ENCODE measurements at places on chromosomes 4 and X. TPM values are rescaled to one million over a fixed set of nuclear protein-coding genes. Genes with fewer than 3 reads are reported as not detected.

HOPX gene
- total RNA-seq, result 4.2 TPM

CYLC1 gene
- total RNA-seq, result not detected

DNA sequence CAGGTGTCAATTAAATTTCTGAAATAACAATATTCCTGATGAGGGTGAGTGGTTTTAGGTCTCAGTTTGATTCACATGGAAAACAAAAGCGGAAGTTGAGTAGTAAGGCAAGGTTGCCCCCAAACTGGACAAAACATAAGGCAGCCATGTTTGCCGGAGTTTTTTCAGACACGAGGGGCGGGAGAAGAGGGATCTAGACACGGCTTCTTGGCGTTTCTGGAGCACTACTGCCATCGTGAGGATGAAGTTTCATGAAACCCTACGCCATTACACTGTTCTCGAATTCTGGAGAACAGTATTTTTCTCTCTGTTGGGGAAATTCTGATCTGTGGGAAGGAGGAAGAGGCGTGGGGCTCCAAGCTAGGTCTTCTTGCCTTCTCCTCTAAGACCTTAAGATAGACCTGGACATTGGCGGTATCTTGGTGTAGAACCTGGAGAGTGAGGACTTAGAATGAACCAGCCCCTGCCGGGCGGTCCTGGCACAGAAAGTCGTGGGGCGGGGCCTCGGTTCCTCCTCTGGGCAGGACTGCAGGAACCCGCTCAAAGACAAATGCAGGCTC is 160.3 kb downstream of the OR13H1 start:
- no peak for DNase-seq

DNA sequence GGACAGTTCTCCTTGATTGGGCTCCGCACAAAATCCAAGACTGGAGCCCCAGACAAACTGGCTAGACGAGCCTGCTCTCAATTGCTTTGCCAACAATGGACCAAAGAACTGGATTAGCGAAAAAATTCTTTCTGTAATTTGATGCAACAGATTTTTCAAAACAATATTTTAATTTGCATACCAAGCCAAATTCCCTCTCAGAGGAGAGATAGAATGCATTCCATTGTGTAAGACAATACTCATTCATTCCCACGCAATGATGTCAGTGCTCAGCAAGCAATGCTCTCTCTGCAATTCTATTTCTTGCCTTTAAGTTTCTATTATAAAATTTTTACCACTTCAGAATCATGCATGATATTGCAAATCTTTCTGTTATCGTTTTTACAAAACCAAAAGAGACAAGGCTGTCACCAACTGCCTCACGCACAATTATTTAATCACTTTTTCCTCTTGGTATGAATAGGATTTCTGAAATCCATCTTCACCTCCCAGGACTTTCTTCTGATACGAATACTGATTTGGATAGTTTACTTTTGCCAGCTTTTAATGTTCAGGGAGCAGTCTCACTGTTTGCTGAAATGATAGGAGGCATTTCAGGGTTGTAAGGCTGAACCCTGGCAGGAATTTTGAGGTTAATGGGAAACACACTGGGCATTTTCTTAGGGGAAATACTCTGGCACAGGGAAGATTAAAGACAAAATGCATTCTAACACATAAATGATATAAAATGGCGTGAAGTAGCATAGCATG is 46.1 kb upstream of the HCCS start:
- DNase-seq, result no peak

Data from endothelial cell (in vitro differentiated cells).